M059J (cell line): ENCODE measurements at places on chromosomes 4 and X.

DNA sequence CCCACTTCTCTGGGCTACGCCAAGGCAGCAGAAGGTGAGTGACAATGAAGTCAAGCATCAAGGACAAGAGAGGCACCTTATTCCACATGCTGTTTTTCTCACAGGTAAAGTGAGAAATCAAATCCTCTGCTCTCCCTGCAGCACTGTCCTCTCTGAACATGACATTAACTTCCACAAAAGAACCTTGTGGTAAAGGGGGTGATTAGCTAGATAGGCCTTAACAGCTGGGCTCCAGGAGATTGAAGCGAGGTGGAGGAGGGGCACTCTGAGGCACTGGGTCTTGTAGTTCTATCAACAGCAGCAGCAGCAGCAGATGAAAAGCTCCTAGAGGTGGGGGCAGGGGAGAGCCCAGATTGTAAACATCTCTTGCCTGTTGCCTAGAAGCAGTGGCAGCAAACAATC is 96.8 kb upstream of the CXXC4 start:
- peak; percentile 8 for DNase-seq

GRCh38 chrX:149630681-149631233 is 835 bp downstream of the TMEM185A start:
- peak; percentile 63 for DNase-seq

DNA sequence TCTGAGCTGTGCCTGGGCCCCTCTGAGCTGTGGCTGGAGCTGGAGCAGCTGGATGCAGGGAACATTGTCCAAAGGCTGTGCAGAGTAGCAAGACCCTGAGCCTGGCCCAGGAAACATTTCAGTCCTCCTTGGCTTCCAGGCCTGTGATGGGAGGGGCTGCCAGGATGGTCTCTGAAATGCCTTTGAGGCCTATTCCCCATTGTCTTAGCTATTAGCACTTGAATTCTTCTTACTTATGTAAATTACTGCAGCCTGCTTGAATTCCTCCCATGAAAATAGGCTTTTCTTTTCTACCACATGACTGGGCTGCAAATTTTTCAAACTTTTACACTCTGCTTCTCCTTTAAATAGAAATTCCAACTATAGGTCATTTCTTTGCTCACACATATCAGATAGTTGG is 349.8 kb upstream of the KLHL4 start:
- no peak for DNase-seq

GRCh38 chr4:139144161-139144859 is 32.7 kb downstream of the ELF2 start:
- DNase-seq, result peak; percentile 84

GRCh38 chr4:181528570-181529184 is 714.5 kb upstream of the TENM3 start:
- peak; percentile 76 for DNase-seq

GRCh38 chr4:87071401-87071800 is 136.6 kb downstream of the AFF1 start:
- DNase-seq, result no peak

- DNase-seq, result no peak
Observed at GRCh38 chrX:43949669-43950068, 23.5 kb downstream of the NDP start.

GRCh38 chrX:121036951-121037350 is 10.5 kb upstream of the GLUD2 start:
- DNase-seq, result no peak

DNA sequence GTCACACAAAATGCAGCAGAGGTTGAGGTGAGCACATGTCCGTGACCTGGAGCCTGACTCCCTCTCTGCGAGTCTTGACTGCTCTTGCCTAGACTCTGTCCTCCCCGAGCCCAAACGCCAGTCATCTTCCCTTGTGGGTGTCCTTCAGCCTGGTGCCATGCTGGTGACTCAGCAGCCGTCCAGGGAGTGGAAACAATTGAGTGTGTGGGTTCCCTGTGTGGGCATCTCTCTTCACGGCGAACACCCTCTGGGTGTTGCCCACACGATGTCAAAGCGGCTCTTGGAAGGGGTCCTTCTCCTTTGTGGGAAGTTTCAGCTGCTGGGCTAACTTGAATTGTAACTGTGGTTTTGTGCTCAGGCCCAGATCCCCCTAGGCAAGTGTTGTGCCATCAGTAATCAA is 17.5 kb upstream of the MSANTD1 start:
- peak; percentile 81 for DNase-seq

DNA sequence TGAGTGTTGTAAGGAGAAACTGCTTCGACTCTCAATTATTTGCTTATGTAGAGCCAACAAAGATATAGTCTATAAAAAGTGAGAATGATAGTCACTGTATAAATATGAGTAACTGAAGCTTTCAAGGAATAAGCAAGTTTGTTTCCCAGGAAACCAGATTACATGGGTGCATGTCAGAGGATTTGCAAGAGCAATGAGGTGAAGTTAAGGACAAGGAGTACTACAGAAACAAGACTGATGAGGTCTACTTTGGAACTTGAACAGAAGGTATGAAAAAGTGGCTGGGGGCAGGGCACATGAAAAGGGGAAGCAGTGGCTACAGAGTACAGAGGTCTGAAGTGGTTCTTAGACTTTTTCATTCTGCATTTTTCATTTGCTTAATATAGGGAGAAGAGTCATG is 321.0 kb upstream of the CXXC4 start:
- DNase-seq, result no peak

DNA sequence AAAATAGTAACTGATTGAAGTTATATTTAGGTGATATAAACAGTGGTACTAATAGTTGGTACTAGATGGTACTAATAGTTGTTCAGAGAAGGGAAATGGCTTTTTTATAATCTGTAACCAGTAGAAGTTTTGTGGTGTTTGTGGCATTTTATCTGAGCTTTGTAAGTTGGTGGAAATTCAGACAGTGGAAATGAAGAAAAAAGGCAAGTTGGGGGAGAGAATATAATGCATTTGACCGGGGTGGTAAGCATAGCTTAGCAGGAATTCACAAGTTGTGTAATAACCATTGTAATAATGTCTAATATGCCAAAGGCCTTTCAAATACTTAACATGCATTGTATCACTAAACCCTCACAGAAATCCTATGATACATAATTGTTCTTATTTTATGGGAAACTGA is 36.3 kb downstream of the DTHD1 start:
- DNase-seq, result no peak

- no peak for DNase-seq
Observed at GRCh38 chrX:68750316-68750715, 78.5 kb upstream of the EFNB1 start.

GRCh38 chrX:49792376-49792775 is 36.7 kb upstream of the PAGE4 start:
- DNase-seq, result no peak

- DNase-seq, result no peak
Observed at GRCh38 chrX:50114113-50114512, 86.7 kb downstream of the AKAP4 start.

- DNase-seq, result peak; percentile 54
Observed at GRCh38 chrX:155263854-155264628, at the start of gene RAB39B. TSS of gene RAB39B (minus strand) at chrX:155264491. CDS start at chrX:155264288, 203 bp downstream.

DNA sequence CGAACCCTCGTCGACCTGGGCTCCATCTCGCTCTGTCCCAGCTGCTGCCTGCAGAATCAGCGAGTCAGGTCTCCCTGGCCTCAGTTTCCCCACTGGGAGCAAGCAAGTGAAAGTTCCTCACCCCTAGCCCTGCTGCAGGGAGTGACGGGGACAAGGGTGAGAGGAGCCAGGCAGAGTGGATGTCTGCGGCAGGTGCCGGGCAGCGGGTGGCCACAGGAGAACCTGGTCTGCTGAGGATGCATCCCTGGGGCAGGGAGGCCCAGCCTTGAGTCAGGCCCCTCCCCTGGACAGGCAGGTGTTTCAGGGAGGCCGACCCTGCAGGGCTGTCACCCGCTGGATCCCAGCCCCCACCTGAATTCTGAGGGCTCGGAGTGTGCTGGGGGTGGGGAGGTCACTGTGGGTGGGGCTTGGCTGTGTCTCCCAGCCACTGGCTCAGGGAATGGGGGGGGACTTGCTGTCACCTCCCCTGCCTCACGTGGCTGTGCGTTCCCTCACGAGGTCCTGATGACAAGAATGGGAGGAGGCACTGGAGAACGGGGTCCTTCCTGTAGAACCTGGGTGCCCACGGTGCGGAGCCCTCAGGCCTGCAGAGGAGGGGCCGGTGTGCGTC is 33.2 kb downstream of the LRPAP1 start:
- DNase-seq, result no peak

- DNase-seq, result peak; percentile 55
Observed at GRCh38 chr4:186915816-186916215, 192.2 kb upstream of the FAT1 start.

DNA sequence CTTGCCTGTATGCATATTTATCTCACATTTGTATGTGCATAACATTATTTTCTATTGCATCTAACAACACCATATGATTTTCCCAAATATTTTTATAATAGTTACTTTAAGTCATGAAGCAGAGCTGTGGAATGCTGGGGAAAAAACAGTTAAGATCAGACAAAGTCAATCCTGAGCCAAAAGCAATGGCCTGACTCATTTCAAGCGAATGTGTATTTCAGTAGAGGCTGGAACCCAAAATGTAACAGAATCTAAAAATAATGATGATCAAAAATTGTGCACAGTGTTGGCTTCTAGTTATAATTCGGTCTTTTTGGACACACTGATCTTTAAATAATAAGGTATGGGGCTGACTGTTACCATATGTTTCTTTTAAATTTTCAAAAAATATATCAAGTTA is 516.2 kb upstream of the ADGRL3 start:
- DNase-seq, result peak; percentile 17

DNA sequence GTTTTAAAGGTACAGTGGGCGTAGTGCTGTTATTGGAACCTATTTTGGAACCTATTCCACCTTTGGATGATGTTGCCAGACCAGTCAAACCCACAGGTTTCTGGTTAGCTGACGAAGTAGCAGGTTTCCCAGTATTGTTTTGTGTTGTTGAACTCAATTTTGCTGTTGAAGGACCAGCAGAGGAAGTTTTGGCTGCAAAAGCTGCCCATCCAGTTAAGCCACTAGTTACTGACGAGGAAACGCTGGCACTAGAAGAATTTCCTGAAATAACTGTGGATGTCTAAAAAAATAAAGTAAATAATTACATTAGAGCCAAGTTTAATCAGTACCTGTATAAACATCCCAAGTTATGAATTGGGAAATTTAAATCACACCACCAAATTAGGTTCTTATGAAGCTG is 25.5 kb downstream of the INTS12 start:
- no peak for DNase-seq

GRCh38 chrX:155148724-155149537 is 67.3 kb upstream of the VBP1 start:
- DNase-seq, result peak; percentile 31

GRCh38 chrX:18424482-18425198 is 768 bp upstream of the CDKL5 start:
- peak; percentile 45 for DNase-seq

DNA sequence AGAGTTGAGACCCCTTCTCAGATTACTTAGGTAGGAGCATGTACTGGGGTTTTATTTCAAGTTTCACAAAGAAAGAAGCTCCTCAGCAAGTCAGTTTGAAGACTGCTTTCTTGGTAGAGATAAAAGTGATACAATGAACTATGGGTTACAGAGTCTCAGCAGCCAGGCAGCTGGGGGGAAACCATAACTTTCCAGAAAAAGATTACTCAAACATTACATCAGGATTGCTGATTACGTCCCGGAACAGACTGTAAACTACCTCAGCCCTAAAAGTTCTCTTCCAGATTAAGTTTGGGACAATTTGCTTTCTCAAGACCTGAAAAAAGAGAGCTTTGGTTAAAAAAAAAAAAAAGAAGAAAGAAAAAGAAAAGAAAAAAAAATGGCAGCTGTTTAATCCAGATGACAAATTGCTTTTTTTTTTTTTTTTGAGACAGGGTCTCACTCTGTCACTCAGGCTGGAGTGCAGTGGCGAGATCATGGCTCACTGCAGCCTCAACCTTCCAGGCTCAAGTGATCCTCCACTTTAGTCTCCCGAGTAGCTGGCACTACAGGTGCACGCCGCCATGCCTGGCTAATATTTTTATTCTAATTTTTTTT is 16.6 kb downstream of the SAT1 start:
- no peak for DNase-seq

DNA sequence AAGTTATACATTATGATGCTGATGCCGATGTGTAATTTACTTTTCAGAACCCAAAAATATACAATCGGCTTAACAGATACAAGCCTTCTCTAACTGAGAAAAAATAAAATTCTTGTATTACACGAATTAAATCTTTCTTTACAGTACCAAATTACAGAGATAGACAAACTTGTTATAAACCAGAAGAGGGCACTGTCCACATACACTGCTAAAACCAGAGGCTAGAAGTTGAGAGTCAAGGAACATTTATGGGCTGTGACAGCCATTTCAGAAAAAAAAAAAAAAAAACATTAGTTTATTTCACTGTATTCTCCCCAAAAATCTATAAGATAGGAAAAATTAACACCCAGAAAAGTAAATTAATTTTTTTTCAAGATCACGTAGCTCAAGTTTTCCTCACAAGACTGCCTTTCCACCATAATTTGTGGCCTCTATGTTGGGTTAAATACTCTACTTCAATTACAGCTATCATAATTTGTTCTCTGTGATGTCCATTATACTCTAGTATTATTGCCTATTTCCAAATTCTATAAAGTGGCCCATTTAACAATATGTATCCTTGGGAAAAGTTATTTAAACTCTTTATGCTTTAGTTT is 12.0 kb downstream of the EREG start:
- DNase-seq, result peak; percentile 62

DNA sequence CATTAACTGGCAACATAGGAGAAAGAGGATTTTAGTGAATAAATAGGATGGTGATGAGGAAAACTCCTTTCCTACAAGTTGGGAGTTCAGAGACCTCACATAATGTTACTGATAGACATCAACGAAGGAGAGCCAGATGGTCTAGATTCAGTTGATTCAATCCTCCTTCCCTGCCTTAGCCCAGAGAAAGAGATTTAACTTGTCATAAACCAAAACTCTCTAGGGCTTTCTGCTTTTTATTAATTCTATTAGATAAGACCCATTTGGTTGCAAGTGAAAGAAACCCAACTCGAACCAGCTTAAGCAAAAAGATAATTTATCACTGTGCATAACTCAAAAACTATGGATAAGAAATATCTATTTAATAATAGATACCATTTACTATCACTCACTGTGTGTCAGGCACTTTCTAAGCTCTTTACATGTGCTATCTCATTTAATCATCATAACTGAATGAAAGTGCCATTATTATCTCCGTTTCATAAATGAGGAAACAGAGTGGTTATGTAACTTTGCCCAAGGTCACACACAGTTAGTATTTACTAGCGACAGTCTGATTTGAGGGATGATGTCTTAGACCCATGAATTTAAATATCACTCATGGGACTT is 4.3 kb upstream of the UNC5C start:
- no peak for DNase-seq

DNA sequence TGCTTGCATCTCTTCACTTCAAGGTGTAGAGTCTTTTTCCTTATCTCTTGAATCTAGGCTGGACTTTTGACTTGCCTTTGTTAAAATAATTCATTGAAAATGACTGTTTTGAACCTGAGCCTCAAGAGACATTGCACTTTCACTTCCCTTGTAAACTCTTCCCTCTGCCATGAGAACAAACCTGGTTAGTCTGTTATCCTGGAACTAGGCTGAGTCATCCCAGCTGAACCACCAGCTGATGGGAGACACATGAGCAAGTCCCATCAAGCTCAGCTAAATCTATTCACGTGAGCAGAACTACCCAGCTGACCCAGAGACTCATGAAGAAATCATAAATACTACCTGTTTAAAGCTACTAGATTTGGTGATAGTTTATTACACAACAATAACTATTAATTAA is 202.3 kb upstream of the CENPE start:
- peak; percentile 12 for DNase-seq
